PC-3 (cell line): ENCODE measurements at places on chromosomes 12 and 14. TPM values are rescaled to one million over a fixed set of nuclear protein-coding genes. Genes with fewer than 3 reads are reported as not detected.

Gene MVK
- total RNA-seq: 47.8 and 52.2 TPM in 2 replicates

DNA sequence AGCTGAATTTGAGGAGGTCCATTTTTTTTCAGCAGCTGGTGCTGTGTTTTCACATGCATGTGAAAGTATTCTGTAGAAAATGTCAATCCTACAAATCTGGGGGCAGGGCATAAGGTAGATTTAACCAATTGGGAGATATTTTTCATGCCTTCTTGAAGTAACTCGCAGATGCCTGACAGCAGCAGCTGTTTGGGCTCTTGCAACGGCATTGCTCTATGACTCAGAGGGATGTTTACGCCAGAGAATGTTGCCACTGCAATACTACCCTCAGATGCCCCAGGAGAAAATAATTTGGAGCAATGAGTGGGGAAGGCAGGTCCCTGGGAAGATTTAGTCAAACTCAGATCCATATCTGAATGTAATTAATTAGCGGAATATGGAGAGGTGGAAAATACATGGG, 42.5 kb upstream of the MYBPC1 start:
- peak; percentile 20 for DNase-seq

Gene HOXC4
- 1.8 and 2.6 TPM in 2 replicates for total RNA-seq

GRCh38 chr12:119384340-119384739, 49.8 kb downstream of the CCDC60 start:
- DNase-seq: no peak

Gene KCNJ8
- 0.77 and 1.0 TPM in 2 replicates for total RNA-seq

Gene TMEM229B
- not detected in 2 replicates for total RNA-seq

Gene STXBP6
- 0.40 TPM in 1 of 2 replicates, not detected in the other for total RNA-seq

Gene ADAMTS20
- 1.0 and 1.6 TPM in 2 replicates for total RNA-seq

DNA sequence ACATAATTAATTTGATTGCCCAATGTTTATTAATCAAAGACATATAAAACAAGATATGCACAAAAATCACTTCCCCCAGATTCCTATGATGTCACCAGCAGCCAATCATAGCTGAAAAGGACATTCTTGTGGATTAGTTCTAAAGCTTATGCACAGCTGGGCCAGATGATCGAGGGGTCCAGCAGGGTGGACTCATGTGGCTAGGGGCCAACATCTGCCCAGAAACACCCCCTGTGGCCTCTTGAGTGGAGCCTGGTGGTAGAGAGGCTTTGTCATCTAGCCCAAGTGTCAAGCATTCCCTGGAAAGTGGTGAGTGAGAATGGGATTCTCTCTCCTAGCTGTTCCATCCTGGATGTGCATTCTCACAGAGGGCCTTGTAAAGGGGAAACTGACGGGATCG, 590.0 kb downstream of the BCL11B start:
- DNase-seq: no peak
